NCI-H69 (cell line): ENCODE measurements at places on chromosomes 3 and 15.

GRCh38 chr3:38614091-38614490, 35.4 kb downstream of the SCN5A start:
- no peak for DNase-seq

DNA sequence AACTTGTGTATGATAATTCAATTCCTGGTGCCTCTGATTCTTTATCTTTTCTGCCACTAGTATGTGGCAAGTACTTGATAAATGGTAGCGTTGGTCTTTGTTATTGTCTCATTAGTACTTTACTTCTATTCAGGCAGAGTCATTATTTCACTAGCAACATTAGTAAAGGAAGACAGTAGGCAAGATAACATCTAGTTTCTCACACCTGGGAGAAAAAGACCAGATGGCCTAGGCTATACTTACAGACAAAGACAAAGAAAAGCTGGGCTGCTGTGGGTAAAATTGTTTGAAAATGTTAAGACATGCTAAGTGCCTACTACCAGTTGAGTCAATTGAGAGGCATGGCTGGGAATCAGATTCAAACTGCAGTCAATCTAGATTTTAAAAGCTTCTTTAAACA, 198.7 kb upstream of the CMC1 start:
- DNase-seq: peak; percentile 18

DNA sequence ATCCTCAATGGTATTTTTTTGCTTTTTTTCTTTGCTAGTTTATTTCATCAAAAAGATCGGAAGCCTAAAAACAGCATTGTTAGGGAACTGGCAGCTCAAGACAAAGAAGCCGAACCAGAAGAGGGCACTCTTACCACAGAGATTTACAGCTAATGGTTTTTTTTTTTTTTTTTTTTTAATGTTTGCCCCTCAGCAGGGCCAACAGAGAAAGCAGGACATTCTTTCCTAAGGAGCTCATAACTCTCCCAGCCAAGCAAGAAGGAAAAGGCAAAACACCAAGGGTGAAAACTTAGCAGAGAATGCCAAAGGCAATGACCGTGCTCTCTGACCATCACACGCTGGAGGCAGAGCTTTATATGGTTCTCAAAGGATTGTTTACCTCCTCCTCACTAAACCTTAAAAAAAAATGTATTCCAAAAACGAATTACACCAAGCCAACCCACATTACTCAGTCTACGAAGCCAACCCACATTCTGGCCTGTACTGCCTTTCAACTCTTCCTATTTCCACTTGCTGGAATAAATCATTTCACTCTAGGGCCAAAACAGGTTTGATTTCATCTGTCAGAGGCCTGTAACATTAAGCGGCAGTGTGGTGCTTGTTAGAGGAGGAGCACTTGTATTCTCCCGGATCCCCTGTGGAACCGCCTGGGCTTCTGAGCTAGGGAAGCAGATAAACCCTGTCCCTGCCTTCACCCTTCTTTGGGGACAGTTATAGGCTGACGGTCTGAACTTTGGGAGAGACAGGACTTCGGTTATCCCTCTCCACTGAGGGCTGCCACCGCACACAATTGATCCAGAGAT, 35.6 kb upstream of the GYG1 start:
- peak; percentile 34 for DNase-seq

DNA sequence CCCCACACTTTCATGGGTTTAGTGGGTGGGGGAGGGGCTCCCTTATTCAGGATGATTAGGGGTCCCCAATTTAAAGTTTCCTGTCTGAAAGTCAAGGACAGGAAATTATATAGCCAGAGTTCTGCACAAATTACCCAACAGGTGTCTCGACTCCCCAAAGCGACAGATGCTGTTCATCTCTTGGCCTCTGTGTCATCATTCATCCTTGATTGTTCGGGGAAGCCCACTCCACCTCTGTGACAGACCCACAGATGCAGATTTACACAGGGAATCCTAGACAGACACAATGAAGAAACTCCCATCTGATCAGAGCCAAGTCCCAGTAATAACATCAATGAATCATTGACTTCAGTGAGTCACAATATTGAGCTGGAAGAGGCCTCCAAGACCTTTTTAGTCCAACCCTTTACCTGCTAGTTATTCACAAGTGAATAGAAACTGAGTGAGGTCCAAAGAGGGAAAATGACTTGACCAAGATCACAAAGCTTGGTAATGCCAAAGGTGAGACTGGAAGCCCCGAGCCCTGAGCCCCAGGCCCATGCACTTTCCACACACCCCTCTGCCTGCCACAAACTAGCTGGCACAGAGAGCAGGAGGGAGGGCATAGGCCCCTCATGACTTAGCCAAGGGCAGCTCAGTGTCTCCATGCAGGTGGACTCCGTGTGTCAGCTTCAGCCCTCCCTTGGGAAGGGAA, 7.9 kb upstream of the SRP14 start:
- peak; percentile 65 for DNase-seq
